ENCODE measurements at places on chromosomes 13 and 19. TPM values are rescaled to one million over a fixed set of nuclear protein-coding genes. Genes with fewer than 3 reads are reported as not detected.
A peak's percentile ranks its signal among the peaks of the same experiment; 100 is the strongest.

The OR10H1 gene
- not detected for total RNA-seq

The KLK14 gene
- 0.76 TPM for total RNA-seq

The NLRP11 gene
- total RNA-seq: 0.28 TPM

The CADM4 gene
- total RNA-seq: 2.1 TPM

The PSG6 gene
- not detected for total RNA-seq

- no peaks in the 10 kb centered on the region for H3K4me1 ChIP-seq
- H3K36me3 ChIP-seq: no peaks in the 10 kb centered on the region
- no peak overlapping the region for H3K4me3 ChIP-seq
- no peaks in the 10 kb centered on the region for H3K27me3 ChIP-seq
- no peak for DNase-seq
- no peak overlapping the region for H3K27ac ChIP-seq
These were observed 595.8 kb downstream of the PCDH9 start for GRCh38 chr13:66634384-66634783.

- no peak overlapping the region for H3K27ac ChIP-seq
- no peaks in the 10 kb centered on the region for H3K27me3 ChIP-seq
- H3K4me3 ChIP-seq: no peak overlapping the region
- DNase-seq: no peak
- H3K4me1 ChIP-seq: no peaks in the 10 kb centered on the region
- H3K36me3 ChIP-seq: no peaks in the 10 kb centered on the region
These were observed 6.9 kb upstream of the AP1M2 start for GRCh38 chr19:10593820-10594637.

- H3K36me3 ChIP-seq: no peaks in the 10 kb centered on the region
- H3K4me1 ChIP-seq: no peaks in the 10 kb centered on the region
- DNase-seq: no peak
- peak overlapping the region; percentile 2 for H3K27ac ChIP-seq
- no peak overlapping the region for H3K4me3 ChIP-seq
These were observed 74.1 kb downstream of the ABCC4 start for GRCh38 chr13:95226932-95227695.

DNA sequence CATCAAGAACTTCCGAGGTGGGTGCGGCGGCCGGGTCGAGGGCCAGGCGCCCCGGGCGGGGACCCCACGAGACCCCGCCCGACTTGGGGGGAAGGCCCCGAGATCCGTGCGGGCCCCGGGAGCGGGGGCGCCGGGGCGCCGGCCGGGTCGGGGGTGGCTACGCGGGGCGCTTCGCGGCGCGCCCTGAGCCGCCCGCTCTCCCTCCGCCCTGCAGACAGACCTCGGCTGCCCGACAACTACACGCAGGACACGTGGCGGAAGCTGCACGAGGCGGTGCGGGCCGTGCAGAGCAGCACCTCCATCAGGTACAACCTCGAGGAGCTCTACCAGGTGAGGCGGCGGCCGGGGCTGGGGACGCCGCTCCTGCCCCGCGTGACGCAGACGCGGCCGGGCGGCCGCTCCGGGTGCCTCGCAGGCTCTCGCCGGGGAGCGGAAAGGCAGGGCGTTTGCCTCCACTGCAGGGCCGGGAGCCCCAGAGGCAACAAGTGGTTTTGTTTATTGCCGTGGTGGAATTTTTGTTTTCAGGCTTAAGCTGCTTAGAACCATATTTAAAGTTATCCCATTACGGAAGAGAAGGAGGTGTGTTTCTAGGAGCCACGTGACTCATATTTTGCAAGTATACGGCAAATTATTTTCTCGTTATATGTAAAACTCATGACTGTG is 477 bp downstream of the CUL4A start:
- H3K27ac ChIP-seq: peak overlapping the region; percentile 97
- peak overlapping the region; percentile 80 for H3K4me3 ChIP-seq
- H3K36me3 ChIP-seq: no peaks in the 10 kb centered on the region

- H3K4me3 ChIP-seq: no peak overlapping the region
- no peaks in the 10 kb centered on the region for H3K36me3 ChIP-seq
- no peaks in the 10 kb centered on the region for H3K27me3 ChIP-seq
- H3K4me1 ChIP-seq: no peaks in the 10 kb centered on the region
- no peak for DNase-seq
These were observed 28.5 kb downstream of the SKA3 start for GRCh38 chr13:21147827-21148226.

DNA sequence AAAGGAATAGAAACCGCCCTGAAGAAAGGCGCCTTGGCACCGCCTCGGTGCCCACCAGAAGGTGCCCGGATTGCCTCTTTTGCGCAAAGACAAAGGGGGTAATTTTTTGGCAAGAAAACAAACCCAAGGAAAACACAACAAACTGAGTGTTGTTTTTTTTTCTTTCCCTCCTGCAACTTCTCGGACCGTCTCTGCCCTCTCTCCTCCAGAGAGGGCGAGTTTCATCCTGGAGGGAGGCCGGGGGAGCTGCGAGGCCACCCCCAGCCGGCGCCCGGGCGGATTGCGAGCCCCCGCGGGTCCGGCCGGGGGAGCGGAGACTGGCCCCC is 2.3 kb downstream of the ZNF536 start:
- H3K27me3 ChIP-seq: no peaks in the 10 kb centered on the region
- no peak overlapping the region for H3K27ac ChIP-seq
- no peak overlapping the region for H3K4me3 ChIP-seq

- no peaks in the 10 kb centered on the region for H3K36me3 ChIP-seq
- H3K27me3 ChIP-seq: no peaks in the 10 kb centered on the region
- H3K4me3 ChIP-seq: no peak within 1 kb of the TSS
- H3K4me1 ChIP-seq: no peaks in the 10 kb centered on the region
- no peak for DNase-seq
These were observed at the start of gene OR10H2 for GRCh38 chr19:15727724-15728123. Gene OR10H2 (plus strand): TSS chr19:15728024. CDS start chr19:15728044, 20 bp downstream.

- no peaks in the 10 kb centered on the region for H3K27me3 ChIP-seq
- DNase-seq: no peak
- no peaks in the 10 kb centered on the region for H3K4me1 ChIP-seq
- no peak overlapping the region for H3K27ac ChIP-seq
These were observed 55.4 kb upstream of the UBL3 start for GRCh38 chr13:29905845-29906244.

GRCh38 chr19:19475015-19475765 is 40.2 kb downstream of the TSSK6 start:
- H3K36me3 ChIP-seq: no peaks in the 10 kb centered on the region
- no peaks in the 10 kb centered on the region for H3K4me1 ChIP-seq
- no peaks in the 10 kb centered on the region for H3K27me3 ChIP-seq
- no peak overlapping the region for H3K27ac ChIP-seq
- DNase-seq: no peak
- no peak overlapping the region for H3K4me3 ChIP-seq

DNA sequence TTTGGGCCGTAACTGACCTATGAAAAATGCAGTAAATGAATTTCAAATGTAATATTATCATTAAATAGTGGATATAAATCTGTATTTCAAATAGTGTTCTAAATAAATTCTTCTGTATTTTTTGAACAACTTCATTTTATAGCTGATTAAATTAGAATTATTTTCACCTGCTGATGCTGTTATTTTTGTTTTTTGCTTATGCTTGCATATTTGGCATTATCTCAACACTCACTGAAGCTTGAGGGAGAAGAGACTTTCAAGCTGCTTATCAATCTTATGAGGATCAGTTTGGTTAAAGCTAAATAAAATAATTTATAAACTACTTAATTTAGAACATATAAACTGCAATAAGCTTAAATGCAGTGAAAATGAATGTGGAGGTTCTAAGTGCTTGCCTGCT is 251.3 kb upstream of the PCDH9 start:
- no peaks in the 10 kb centered on the region for H3K27me3 ChIP-seq
- no peak overlapping the region for H3K4me3 ChIP-seq
- no peaks in the 10 kb centered on the region for H3K4me1 ChIP-seq
- H3K27ac ChIP-seq: no peak overlapping the region
- no peaks in the 10 kb centered on the region for H3K36me3 ChIP-seq

GRCh38 chr19:32202244-32202643 is 143.2 kb upstream of the ZNF507 start:
- no peak for DNase-seq
- no peak overlapping the region for H3K27ac ChIP-seq
- H3K36me3 ChIP-seq: no peaks in the 10 kb centered on the region
- H3K4me3 ChIP-seq: no peak overlapping the region

DNA sequence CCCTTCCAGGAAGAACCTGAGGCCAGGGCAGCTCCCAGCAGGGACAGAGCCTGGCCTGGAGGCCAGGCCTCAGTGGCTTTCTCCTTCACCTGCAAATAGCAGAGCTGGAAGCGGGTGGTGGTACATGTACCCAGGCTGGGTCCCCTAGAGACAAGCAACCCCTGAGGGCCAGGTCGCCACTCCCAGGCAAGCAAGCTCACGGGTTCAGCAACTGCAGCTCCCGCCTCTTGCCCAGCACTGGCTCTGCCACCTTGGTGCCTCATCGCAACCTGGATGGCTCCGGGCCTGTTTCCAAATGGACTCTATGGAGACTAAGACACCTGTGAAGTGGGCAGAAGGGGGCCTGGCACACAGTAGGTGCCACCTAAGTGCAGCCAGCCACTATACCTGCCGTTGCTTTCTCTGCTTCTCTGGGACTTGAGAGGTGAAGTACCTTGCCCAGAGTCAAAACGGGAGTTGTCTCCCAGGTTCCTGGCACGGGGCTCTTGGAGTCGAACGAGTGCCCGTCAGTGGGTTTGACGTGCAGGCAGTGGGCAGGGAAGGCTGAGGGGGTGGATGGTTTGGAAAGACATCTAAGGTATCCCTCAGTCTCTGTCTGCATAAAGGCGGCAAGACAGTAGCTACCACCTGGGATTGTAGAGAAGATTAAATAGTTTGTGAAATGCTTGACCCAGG is 2.4 kb upstream of the PLPP2 start:
- H3K27ac ChIP-seq: peak overlapping the region; percentile 68
- no peaks in the 10 kb centered on the region for H3K36me3 ChIP-seq
- H3K4me3 ChIP-seq: no peak overlapping the region
- no peaks in the 10 kb centered on the region for H3K27me3 ChIP-seq
- no peaks in the 10 kb centered on the region for H3K4me1 ChIP-seq
- DNase-seq: no peak
